ENCODE measurements at places on chromosomes 4 and X.

DNA sequence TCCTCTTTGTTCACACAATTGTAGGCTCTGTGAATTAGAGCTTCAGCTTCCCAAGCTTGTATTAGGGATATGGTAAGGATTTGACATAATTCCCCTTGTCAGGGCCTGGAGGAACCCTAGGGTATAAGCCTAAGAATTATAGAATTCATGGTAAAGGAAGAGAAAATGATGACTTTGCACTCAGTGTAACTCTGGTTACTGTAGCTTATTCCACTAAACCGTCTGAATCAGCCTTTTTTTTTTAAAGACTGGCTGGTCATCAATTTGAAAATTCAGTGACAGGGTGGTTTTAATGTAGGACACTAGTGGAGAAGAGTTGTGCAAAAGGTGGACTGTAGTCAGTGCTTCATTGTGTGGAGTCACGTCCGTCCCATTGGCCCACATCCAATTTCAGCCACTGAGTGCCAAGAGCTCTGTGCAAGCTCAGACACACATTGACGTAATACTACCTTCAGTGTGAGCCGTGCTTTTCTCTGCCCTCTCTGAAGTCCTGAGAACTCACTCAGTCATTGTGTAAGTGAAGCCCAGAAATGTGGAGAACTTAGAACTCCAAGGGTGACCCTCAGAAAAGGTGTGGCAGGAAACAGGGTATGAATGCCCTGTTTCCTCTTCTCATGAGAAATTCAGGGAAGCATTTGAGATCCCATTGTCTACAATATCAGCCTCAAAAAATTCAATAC, 449.8 kb downstream of the C4orf33 start:
- H3K4me1 ChIP-seq: no peaks in the 10 kb centered on the region
- H3K27ac ChIP-seq: peak overlapping the region; percentile 73
- no peak overlapping the region for H3K4me3 ChIP-seq
- DNase-seq: peak; percentile 75
- no peaks in the 10 kb centered on the region for H3K36me3 ChIP-seq

- H3K4me3 ChIP-seq: no peak overlapping the region
- no peak for DNase-seq
- H3K4me1 ChIP-seq: no peaks in the 10 kb centered on the region
Measured at GRCh38 chr4:173766171-173766600, 236.2 kb upstream of the HAND2 start.

GRCh38 chrX:35380808-35381700, 417.1 kb upstream of the MAGEB16 start:
- no peak for DNase-seq
- no peaks in the 10 kb centered on the region for H3K4me1 ChIP-seq
- no peaks in the 10 kb centered on the region for H3K27me3 ChIP-seq
- H3K27ac ChIP-seq: no peak overlapping the region

DNA sequence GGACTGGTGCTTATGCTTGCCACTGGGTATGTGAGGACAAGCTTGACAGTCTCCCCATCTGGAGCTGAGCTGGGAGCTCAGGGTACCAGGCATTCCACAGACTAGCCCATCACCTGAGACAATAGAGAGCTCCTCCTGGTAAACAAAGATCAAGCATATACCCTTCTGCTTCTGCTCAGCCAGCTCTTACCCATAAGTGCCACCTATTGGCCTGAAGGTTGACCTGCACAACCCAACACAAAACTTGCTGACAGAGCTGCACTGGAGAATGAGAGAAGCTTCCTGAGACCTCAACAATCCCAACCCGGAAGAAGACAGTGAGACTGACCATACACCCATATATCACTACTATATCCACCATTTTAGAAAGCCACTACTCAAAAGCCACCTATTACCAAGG, 1049.2 kb upstream of the INTU start:
- H3K27me3 ChIP-seq: no peaks in the 10 kb centered on the region
- H3K4me3 ChIP-seq: no peak overlapping the region
- DNase-seq: no peak
- no peaks in the 10 kb centered on the region for H3K4me1 ChIP-seq
- no peaks in the 10 kb centered on the region for H3K36me3 ChIP-seq

- H3K27me3 ChIP-seq: no peaks in the 10 kb centered on the region
- DNase-seq: no peak
- no peak overlapping the region for H3K4me3 ChIP-seq
- H3K27ac ChIP-seq: no peak overlapping the region
Measured at GRCh38 chr4:186918466-186918865, 194.8 kb upstream of the FAT1 start.

GRCh38 chrX:129557844-129558480, 17.9 kb downstream of the OCRL start:
- no peak overlapping the region for H3K4me3 ChIP-seq
- no peak for DNase-seq
- no peaks in the 10 kb centered on the region for H3K4me1 ChIP-seq
- H3K36me3 ChIP-seq: peaks cover 13% of the 10 kb centered on the region

DNA sequence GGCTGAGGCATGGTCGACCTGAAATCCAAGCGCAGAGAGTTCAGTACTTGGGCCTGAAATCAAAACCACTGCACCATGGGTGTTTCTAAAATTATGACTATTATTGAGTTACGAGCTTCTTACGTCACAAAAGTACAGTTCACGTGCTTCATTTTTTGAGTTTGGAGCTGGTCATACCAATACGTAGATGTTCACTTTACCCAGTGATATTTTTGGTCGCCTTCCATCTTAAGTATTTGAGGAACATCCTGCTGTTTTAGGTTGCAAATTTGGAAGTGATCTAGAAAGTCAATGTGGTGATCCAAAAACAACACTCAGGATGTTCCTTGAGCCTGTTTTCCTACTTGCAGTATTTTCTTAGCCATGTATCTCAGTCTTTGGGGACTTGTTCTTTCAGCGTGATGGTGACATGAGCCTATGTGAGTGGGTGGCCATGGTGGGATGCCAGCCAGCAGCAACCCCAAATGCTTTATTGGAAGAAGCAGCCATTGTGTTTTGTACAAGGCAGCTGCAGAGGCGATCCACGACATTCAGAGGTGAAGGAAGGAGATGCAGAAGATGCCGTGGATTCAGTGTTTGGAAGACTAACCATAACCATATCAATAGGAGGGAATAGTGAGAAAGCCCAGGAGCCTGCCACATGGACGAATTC, 28.7 kb downstream of the LDB2 start:
- no peaks in the 10 kb centered on the region for H3K4me1 ChIP-seq
- DNase-seq: no peak
- no peaks in the 10 kb centered on the region for H3K27me3 ChIP-seq
- H3K4me3 ChIP-seq: no peak overlapping the region
- no peaks in the 10 kb centered on the region for H3K36me3 ChIP-seq

DNA sequence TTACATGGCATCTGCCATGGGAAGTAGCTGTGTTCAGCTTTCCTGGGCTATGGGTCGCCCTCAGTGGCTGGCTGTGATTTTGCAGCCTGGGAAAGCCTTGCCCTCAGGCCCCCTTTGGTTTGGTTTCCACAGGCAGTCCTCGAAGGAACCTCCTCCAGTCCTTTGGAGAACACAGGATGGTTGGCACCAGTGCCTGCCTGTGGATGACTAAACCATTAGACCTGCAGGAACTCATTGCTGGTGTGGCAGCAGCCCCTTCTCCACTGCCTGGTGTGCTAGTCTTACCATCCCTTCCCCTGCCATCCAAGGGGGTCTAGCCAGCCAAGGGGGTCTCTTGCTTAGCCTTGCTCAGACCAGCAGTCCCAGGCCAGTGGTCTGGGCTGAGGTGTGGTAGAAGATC, 71.4 kb upstream of the PJA1 start:
- H3K4me1 ChIP-seq: no peaks in the 10 kb centered on the region
- H3K4me3 ChIP-seq: no peak overlapping the region
- no peak overlapping the region for H3K27ac ChIP-seq
- H3K27me3 ChIP-seq: no peaks in the 10 kb centered on the region
- H3K36me3 ChIP-seq: no peaks in the 10 kb centered on the region

GRCh38 chr4:127261476-127261875, 371.3 kb upstream of the INTU start:
- no peak for DNase-seq
- no peaks in the 10 kb centered on the region for H3K4me1 ChIP-seq
- no peak overlapping the region for H3K4me3 ChIP-seq
- H3K36me3 ChIP-seq: no peaks in the 10 kb centered on the region
- no peaks in the 10 kb centered on the region for H3K27me3 ChIP-seq

GRCh38 chr4:54077812-54078211, 13.4 kb upstream of the CHIC2 start:
- H3K4me1 ChIP-seq: no peaks in the 10 kb centered on the region
- no peak overlapping the region for H3K27ac ChIP-seq
- H3K36me3 ChIP-seq: no peaks in the 10 kb centered on the region

DNA sequence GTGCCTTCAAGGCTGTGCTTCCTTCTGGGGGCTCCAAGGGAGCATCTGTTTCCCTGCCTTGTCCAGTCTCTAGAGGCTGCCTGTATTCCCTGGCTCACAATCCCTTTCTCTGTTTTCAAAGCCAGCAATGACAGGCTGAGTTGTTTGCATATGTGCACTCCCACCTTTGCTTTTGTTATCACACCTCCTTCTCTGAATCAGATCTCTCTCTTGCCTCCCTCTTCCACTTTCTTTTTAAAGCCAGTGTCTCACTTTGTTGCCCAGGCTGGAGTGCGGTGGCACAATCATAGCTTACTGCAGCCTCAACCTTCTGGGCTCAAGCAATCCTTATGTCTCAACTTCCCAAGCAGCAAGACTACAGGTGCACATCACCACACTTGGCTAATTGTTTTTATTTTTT, 37.1 kb upstream of the LEF1 start:
- no peaks in the 10 kb centered on the region for H3K4me1 ChIP-seq
- no peaks in the 10 kb centered on the region for H3K27me3 ChIP-seq
- no peak for DNase-seq
